ENCODE measurements at places on chromosomes 6 and 20.

DNA sequence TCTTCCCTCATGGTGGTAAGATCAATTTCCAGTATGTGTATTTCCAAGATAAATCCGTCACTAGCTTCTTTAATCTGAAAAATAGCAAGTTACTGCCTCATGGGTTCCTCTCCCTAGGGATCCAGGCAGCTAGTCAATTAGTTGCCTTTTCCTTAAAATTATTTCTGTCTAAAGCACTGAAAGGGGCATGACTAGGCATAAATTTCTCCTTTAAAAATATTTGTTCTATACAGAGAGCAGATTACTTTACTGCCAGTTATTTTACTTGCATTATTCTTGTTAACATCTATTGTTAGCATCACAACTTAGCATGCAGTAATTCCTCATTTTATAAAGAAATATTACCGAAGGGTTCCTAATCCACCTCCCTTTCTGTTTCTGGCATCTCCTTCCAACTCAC, 1.4 kb downstream of the MTCL3 start:
- no peak for DNase-seq

- DNase-seq = no peak
Observed at GRCh38 chr20:1818895-1819294, 76.3 kb upstream of the SIRPA start.

DNA sequence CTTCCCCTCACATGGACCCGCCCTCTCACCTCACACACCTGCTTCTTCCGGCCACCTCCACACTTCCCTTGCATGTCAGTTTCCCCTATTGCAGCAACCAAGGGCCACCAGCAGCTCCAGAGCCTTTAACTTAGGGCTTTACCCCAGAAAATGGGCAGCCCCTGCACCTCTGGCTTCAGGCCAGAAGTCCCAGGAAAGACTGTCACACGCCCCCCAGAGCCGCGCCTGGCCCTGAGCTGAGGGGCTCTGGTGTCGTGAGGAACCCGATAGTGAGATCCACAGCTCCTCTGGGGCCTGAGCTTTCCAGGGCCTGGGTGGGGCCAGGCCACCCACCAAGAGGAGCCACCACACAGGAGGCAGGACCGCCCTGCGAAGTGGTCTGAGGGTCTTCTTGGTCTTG, 182.4 kb downstream of the DLL1 start:
- no peak for DNase-seq

DNA sequence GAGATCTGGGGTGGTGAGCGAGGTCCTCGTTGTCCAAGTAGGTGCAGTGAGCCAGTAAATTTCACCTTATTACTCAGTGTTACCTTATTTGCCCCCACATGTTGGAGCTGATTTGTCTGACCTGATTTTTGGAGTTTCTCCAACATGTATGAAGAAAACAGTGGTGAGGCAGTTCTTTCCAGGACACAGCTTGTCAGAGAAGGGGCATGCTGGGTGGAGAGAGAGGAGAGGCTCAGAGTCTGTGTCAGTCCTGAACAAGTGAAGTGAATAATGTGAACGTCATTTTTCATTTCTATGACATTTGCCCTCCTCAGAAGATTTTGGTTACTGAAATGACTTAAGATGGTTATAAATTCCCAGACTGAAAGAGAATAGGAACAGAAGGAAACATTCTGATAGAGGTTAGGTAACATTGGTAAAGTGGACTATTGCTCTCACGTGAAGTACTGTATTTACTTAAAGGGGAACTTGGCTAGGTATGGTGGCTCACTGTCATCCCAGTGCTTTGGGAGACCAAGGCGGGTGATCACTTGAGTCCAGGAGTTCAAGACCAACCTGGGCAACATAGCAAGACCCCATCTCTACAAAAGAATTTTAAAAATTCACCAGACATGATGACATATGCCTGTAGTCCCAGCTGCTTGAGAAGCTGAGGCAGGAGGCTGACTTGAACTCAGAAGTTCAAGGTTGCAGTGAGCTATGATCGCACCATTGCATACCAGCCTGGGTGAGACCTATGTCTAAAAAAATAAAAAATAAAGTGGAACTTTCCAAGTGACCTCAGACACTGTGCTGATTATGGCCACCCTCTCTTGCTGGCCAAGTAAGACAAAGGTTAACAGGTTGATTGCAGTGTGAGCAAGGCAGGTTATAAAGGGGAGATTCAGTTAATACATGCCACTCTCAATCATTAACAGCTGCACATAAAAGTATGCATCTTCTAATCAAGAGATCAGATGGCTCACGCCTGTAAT, 184.3 kb downstream of the EDN1 start:
- DNase-seq = no peak

DNA sequence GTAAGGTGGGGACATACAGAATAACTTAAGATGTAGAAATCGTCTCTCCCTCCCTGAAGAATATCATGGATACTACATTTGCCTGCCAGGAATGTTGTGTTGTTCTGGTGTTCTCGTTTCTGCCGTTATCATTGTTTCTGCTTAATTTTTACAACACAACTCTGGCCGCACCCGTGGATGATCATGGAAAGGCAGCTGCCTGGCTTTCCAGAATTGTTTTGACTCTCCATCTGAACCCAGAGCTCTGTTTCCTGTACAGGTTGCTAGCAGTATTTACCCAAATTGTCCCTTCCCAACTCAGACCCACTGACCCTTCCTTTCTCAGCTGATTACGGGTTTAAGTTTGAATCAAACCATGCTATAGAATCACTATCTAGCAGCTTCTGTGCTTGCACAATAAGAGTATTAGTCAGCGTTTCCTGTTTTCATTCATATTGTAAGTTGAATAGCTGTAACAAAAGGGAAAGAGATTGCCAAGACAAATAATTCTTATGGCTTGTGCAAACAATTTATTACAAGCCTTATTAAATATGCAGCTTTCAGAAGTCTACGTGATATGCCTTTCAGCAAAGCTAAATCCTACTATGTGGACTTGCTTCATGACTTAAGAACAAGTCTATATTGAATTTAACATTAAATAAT, 139.0 kb downstream of the MTHFD1L start:
- no peak for DNase-seq

DNA sequence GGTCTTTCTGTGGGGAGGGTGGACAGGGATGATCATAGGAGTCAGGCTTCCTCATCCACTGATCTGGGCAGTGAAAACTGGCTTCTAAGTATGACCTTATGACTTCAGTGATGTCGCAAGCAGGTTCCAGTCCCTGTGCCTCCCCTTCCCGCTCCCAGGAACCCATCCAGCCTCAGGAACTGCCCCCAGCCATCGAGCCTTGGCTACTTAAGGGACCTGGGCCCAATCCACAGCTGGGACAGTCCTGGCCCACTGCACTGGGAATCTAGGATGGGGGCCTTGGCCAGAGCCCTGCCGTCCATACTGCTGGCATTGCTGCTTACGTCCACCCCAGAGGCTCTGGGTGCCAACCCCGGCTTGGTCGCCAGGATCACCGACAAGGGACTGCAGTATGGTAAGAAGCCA, at the start of gene LBP:
LBP (plus strand) TSS at position 236 of the 405 bp plus-strand sequence; CDS start at position 271, 35 bp downstream.
- no peak for DNase-seq

DNA sequence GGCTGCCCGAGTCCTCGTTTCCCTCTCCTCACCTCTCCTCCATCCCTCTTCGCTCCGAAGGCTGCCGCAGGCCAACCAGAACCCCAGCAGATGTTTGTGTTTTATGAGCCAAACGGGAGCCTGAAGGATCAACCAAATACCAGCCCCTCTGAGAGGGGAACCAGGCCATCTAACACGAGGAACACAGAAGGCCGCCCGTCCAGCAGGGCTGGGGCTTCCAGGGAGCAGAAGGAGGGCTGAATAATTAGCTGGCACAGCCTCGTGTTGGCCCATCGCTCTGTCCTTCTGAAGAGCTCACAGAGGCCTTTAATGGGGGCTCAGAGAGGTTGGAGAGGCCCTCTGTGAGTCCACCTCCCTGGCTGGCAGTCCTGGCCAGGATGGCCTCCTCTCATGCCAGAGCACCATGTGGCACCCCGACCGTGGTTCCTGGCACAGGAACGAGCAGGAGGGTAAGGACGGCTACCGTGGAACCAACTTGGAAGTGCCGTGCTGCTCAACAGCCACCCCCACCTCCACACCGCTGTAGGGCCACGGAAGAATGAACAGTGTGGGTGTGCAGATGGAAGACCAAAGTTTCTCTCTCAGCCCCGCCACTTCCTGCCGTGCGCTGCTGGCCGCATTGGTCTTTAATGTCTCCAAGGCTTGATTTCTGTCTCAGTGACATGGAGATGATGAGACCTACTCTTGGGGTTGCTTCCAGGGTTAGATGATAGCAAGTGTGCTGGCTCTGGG, 155.2 kb downstream of the SCML4 start:
- DNase-seq = no peak

DNA sequence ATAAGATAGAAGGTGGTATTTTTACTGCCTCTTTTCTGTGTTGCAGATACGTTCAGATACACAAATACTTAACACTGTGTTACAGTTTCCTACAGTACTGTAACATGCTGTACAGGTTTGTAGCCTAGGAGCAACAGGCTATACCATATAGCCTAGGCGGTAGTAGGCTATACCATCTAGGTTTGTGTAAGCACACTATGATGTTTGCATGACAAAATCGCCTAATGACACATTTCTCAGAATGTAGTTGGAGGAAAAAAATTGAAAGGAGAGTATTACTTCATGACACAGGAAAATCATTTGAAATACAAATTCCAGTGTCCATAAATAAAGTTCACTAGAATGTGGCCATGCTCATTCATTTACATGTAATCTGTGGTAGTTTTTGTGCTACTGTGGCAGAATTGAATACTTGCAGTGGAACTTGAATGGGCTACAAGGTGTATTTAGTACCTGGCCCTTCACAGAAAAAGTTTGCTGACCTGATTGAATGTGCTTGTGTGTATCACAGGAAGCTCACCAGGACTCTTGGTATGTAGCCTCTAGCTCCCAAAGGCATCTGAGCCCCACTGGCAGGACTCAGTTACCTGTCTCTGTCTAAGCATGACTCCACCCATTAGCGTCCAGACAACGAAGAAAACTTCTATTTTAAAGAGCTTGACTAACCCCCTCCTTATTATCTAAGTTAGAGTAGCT, 18.8 kb downstream of the TOP1 start:
- no peak for DNase-seq

GRCh38 chr6:26743157-26743821, 83.7 kb upstream of the ZNF322 start:
- no peak for DNase-seq

DNA sequence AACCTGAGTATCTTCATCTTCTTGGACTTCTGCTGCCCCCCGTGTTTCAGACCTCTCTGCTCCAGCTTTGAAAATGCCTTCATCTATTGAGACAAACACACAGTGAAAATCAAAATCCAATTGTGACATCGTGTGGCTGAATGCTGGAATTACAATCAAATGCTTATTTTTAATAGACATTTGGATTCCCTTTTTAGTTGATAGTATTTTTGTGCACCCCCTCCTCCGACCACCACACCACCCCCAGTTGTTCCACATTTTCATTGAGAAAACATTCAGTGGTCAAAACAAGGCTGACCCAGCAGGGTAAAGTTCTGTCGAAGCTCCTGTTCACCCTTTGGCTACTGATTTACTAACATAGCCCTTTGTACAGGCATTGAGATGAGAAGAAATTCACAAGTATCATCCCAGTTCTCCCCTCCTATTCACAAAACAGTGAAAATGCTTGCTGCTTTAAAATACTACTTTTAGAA, 79.0 kb downstream of the NRSN1 start:
- no peak for DNase-seq

DNA sequence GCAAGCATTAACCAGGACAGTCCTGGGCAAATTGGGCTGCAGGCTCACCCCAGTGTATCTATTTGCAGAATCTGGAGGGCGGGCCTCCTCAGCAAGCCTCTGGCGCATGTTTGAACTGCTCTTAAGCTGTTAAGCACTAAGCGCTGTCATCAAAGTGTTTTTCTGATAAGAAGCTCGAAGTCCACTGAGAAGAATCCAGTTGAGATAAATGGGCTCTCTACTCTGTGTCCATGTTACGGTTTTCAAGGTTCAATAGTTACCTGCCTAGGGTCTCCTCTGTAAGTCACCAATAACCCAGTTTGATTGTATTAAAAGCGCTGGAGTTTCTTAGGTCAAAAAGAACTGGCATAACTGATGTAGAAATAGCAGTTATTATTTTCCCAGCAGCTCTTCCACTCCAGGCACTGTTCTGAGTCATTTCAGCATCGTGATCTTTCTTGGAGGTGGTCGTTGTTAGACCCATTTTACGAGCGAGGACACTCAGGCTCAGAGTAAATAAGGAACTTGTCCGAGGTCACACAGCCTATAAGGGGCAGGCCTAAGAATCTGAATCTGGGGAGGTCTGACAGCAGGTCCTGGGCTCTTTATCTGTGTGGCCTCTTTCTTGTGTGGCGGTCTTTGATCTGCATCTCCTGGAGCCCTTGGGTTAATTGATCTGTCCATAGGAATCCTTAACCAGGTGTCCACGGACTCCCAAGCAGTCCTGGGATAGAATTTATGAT, 207.4 kb upstream of the ZNF217 start:
- DNase-seq = no peak

DNA sequence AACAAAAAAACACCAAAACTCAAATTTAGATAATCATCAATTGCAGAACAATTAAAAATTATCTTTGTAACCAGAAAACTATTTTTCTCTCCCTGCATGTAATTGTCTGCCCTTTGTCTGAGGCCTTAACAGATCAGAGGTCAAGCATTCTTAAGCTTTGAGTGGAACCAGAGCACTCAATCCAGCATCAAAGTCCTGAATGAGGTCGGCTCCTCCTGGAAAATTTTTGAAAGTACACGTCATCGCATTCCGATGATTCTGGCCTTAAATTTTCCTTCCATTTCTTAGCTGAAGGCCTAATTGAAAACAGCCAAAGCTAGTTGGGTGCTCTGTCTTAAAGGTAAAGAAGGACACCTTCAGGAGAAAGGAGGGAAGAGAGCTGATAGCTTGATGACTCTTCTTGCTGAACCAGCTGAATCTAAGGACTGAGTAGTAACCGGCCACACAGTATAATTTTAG, 510.2 kb upstream of the SULF2 start:
- peak; percentile 97 for DNase-seq

Data from SJSA1 (cell line).